ENCODE measurements at places on chromosomes 11 and 22.

- DNase-seq, result no peak
These were observed 72.3 kb upstream of the CHRM4 start for GRCh38 chr11:46463701-46464421.

- DNase-seq, result no peak
These were observed 114.5 kb upstream of the TTC12 start for GRCh38 chr11:113199866-113200265.

- DNase-seq, result no peak
These were observed 9.8 kb downstream of the TST start for GRCh38 chr22:37009490-37009889.

GRCh38 chr11:123268156-123268555, 73.1 kb upstream of the CLMP start:
- DNase-seq, result no peak

DNA sequence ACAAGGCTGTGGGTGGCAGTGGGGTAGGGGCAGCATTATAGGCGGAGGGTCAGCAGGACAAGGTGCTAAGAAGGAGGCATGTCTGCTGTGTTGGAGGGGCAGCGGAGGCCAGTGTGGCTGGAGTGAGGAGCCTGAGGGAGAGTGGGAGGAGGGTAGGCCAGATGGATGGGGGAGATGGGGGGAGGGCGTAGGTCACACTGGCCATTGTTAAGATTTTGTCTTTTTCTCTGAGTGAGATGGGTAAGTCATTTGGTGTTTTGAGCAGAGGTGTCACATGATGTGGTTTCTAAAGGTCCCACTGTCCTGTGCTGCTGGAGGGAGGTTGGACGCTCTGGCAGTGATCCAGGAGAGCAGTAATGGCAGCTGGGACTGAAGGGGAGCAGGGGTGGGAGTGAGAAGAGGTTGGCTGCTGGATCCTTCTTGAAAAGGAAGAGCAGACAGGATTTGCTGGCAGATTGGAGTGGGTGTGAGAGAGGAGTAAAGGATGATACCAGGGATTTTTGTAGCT, 9.8 kb downstream of the PPP6R3 start:
- no peak for DNase-seq

GRCh38 chr11:122105044-122105758, 10.8 kb downstream of the BLID start:
- DNase-seq, result no peak

DNA sequence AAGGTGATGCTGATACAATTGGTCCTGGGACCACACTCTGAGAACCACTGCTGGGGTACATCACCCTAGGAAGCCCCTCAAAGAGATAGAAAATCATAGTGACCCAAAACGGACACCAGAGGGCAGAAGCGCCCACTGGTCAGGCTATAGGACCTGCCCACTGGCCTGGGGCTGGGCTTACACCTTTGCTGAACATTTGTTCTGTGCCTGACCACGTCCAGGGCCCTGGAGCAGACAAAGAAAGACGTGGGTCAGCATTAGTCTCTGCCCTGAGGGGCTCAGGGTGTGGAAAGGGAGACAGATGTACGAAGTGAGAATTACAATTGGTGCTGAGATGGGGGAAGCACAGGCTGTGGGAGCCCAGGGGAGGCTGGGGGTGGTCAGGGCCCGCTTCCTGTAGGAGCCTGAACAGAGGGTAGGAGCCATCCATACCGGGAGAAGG, 14.4 kb upstream of the SERPINH1 start:
- DNase-seq, result no peak

DNA sequence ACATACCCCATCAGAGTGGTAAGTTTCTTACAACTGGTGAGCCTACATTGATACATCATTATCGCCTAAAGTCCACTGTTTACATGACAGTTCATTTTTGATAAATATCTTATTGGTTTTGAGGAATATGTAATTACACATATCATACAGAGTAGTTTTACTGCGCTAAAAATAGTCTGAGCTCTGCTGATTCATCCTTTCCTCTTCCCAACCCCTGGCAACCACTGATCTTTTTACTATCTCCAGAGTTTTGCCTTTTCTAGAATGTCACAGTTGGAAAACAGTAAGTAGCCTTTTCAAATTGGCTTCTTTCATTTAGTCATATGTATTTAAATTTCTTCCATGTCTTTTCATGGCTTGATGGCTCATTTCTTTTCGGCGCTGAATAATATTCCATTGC, 112.8 kb downstream of the LARGE1 start:
- DNase-seq, result no peak

DNA sequence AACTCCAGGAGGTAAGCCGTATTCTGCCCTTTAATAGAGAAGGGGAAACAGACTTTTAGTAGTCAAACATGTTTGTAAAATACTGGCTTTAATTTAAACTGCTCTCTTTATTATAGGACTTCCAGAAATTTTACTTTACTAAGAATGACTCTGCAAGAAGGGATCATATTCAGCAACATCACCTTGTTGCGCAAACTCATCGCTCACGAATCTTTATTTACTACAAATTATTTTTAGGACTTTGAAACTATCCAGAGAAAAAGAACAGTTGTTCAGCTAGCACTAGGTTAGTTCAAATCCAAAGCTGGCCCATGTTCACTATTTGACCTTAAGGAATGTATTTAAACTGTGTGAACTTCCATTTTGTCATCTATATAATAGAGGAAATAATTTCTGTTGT, 498.3 kb upstream of the TENM4 start:
- DNase-seq, result no peak

- no peak for DNase-seq
These were observed 4.4 kb downstream of the CACNA1I start for GRCh38 chr22:39574779-39575551.

DNA sequence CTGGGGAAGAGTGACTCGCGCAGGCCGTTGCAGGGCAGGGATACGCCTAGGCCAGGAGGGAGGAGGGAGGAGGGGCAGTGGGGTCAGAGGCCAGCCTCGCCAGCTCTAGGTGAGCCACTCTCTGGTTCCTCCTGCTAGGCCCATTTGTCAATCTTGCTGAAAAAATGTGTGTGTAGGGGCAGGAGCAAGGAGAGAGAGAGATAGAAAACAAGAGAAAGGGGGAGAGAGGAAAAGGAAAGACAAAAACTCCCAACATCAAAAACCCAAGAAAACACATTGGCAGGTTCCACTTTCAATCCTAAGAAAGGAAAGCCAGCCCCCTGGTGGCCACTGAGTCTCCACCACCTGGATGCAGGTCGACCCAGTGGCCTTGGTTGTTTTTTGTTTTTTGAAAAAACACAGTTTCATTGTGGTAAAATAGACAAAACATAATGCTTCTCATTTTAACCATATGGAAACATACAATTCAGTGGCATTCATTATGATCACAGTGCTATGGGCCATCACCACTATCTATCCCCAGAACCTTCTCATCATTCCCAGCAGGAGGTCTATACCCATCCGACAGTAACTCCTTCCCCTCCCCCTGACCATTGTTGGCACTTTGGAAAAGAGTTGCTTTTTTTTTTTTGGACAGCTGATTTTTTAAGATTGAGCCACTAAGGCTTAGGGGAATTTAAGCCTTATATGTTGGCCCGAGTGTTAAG, 10.9 kb downstream of the OMP start:
- no peak for DNase-seq

DNA sequence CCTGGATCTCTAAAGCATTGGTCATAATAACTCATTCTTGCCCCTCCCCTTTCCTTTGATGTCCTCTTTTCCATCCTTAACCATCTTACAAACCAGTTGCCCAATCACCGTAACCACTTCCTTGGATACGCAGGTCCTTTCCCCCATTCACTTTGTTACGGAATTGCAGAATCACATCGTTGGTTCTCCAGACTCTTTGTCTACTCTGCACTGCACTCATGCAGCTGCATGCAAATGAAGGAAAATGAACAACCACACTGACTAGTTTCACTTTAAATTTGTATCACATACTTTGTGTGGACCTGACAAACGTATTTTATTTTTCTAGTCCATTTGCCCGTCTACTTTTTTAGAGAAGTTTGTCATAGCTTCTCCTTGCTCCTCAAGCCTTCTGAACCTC, 69.9 kb downstream of the SLC5A12 start:
- no peak for DNase-seq

DNA sequence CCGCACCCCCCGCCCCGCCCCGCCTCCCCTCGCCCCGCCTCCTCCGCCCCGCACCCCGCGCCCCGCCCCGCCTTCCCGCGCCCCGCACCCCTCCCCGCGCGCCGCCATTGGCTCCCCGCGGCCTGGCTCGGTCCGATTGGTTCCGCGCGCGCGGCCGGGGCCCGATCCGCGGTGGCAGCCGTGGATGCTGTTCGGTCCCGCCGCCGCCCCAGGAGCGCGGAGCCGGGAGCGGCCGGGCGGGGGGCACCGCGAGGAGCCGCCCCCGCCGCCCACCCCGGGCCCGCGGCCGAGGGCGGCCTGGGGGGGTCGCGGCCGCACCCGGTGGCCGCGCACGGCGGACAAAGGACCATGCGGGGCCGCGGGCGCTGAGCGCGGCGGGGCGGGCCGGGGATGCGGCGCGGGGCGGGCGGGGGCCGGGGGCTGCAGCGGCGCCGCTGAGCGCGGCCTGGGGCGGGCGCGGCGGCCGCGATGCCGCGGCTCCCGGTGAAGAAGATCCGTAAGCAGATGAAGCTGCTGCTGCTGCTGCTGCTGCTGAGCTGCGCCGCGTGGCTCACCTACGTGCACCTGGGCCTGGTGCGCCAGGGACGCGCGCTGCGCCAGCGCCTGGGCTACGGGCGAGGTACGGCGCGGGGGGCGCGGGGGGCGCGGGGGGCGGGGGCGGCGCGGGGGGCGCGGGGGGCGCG, at the start of gene B4GALNT4:
B4GALNT4 (plus strand) TSS at position 164 of the 683 bp plus-strand sequence; CDS start at position 469, 305 bp downstream.
- no peak for DNase-seq

GRCh38 chr22:43080616-43081015, 8.6 kb downstream of the TTLL1 start:
- no peak for DNase-seq

DNA sequence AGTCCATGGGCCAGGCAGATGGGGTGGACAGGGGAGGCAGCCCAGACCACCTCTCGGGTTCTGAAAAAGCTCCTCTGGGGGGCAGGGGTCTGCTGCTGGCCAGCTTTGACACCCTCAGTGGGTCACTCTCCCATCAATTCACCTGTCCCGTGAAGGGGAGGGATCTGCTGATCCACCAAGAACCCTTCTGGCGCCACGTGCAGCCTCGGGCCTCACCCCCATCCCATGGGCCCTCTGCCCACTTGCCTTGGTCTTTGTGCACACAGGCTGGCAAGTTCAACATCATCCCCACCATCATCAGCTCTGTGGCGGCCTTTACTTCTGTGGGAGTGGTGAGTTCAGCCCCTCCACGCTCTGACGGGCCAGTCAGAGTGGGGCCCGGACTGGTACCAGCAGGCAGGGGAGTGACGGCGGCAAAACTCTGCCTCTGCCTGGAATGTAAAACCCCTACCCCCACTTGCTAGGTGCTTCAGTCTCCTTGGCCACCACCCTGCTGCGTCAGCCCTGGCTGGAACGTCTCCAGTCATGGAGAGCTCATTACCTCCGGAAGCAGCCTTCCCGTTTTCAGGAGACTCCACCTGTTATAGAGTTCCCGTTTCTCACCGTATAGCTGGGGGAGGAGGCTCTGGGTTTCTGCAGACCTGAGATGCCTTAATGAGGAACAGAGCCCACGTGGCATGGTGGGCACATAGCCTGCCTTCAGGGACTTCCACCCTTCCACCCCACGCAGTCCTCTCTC, 12.7 kb downstream of the PRG3 start:
- DNase-seq, result no peak

GRCh38 chr22:25779890-25780289, 37.9 kb downstream of the MYO18B start:
- no peak for DNase-seq

DNA sequence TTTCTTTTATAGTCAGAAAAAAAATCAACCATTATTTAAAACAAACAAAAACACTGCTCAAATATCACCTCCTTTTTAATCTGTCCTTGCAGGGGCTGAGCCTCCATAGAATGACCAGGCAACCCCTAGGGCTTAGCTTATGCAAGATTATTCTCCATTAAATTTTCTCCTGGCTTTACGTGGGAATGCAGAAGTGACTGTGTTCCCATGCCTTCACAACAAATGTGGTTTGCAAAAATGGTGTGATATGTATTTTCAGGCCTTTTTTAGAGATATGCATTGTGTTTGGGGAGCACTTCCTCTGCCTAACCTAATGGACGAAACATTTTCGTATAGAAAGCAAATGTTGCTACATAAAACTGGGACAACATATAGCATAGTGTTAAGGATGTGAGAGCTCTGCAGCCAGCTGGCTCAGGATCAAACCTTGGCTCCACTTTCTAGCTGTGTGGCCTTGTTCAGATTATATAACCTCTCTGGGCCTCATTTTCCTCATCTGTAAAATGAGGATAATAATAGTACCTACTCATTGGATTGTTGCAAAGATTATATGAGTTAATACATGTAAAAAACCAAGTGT, 82.6 kb downstream of the PARVA start:
- no peak for DNase-seq

DNA sequence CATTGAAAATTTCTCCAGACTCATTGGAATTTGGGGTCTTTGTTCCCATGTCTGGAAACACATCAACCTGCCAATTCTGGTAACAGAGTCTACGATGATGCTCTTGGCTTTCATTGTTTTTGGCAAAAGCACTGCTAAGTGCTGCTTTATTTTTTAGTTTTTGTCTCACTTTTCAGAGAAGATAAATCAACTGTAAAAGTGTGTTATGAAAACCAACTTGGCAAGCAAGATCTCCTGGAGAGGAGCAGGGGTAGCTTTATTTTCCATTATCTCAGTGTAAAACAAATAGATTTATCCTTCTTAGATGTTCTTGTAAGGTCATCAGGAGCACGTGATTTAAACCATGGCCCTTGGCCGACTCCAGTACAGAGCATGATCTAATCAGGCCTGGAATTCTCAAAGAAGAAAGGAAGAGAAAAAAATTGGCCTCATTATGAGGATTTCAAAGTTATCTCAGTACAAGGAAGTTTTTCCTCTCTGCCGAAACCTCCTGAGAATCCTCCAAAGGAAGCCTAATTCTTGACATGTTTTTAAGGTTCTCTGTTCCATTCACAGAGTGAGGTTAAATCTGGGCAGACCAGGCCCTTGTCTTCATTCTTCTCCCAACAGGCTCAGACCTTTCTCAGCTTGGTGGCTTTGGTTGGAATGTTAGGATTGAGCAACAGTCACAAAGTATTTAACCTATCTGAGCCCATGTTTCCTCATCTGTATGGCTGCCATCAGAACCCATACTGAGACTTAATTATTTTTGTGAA, 16.4 kb upstream of the PAMR1 start:
- DNase-seq, result no peak

- no peak for DNase-seq
These were observed 5.4 kb downstream of the NAV2 start for GRCh38 chr11:19718051-19718450.

DNA sequence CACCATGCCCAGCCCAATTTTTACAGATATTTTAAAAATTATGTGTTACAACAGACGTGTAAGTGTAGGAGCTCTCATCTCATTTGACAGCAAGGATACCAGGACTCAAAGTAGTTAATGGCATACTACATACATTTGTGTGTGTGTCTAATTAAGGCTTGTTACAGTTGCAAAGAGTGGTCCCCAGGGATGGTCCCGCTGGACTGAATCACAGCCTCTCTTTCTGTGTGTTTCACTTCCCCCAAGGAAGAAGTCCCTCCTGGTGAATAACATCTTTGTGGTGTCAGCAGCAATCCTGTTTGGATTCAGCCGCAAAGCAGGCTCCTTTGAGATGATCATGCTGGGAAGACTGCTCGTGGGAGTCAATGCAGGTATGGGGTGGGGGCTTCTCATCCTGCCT, 17.2 kb downstream of the SLC2A11 start:
- DNase-seq, result no peak

Measured in NCI-H1417 treated with DMSO at 0.1 percent for 48 hours (cell line).